ENCODE measurements at places on chromosomes 5 and 9.

- DNase-seq, result no peak
Observed at GRCh38 chr5:80921026-80921425, 39.1 kb upstream of the RASGRF2 start.

DNA sequence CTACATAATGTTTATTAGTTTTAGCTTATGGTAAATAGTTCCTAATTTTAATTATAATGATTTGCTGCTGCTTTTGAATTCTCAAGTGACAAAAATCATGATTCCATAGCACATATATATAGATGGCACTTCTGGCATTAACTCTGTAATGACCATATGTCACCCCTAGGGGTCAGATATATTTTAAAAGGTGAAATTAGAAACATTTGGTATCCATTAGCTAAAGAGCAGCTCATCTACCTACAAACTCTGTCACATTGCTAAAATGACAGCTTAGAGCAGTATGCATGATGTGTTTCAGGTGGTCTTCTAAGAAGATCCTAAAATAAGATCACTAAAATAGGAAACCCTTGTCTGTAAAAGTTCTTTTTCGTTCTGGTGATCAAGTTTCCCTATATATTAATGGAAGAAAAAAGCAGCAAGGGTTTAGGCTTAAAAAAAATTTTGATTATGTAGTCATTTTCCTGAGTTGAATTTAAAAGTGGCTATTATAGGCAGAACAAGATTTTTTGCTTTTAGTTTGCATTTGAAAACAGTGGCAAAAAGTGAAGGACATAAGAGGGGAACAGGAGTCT is 157.7 kb upstream of the POU5F2 start:
- no peak for DNase-seq

- DNase-seq, result no peak
Observed at GRCh38 chr9:117072216-117072615, 342.6 kb downstream of the ASTN2 start.

- no peak for DNase-seq
Observed at GRCh38 chr5:177526191-177526590, 9.4 kb upstream of the DDX41 start.

- DNase-seq, result no peak
Observed at GRCh38 chr9:98583417-98583816, 125.3 kb downstream of the GABBR2 start.

- DNase-seq, result no peak
Observed at GRCh38 chr5:67793418-67793817, 422.1 kb upstream of the PIK3R1 start.

GRCh38 chr5:14118551-14119320 is 24.4 kb upstream of the TRIO start:
- no peak for DNase-seq

GRCh38 chr5:88722546-88723073 is 160.4 kb downstream of the MEF2C start:
- no peak for DNase-seq

- DNase-seq, result no peak
Observed at GRCh38 chr9:15299374-15299939, 7.6 kb downstream of the TTC39B start.

DNA sequence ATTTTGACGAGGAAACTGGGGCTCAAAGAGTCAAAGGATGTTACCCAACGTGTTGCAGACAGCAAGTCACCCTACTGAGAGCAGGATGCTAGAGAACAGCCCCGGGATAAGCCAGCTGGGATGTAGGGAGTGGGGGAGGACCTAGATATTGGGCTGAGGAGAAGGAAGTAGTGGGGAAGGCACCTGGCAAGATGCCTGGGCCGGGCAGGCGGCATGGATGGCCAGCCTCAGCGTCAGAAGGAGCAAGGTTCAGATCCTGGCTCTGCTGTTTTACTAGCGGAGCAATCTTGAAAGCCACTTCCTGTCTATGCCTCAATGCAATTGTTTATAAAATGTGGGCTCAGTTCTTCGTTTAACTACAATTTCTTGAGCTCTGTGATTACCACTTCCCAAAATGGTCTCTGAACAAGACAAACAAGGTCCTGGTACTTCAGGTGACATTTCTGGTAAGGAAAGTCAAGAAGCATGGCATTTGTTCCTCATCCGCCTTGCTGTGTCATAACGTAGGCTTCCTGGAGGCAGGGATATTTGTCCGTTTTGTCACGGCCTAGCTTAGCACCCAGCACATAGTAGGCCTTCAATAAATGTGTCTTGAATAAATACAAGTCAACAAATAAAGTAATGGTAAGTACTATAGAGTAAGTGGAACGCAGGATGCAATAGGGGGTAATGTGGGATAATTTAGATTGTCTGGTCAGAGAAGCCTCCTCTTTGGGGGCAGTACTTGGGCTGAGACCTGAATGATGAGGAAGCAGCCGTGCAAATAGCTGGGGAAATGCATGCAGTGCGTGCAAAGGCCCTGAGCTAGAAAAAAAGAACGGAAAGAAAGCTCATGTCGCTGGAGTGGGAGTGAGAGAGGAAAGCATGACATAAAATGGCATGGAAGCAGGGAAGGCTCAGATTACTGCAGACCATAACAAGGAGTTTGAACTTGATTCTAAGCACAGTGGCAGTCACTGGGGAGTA is 70.5 kb downstream of the SMIM23 start:
- DNase-seq, result no peak

GRCh38 chr5:168114444-168115017 is 176.9 kb upstream of the WWC1 start:
- no peak for DNase-seq

DNA sequence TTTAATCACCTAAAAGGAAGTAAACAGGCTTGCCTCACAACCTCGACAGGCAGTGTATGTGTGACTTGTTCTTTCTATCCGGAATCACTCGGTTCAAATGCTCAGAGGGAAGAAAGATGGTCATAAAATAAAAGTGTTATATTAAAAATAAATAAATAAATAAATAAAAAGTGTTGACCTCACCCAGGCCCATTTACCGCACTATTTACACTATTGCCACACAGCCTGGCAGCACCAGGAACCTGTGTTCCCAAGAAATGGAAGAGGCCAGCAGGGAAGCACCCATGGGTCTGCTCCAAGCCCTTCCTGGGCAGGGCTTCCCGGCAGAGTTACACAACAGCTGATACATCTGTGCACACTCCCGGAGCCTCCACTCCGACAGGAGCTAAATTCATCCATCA is 127.9 kb downstream of the EFNA5 start:
- no peak for DNase-seq

DNA sequence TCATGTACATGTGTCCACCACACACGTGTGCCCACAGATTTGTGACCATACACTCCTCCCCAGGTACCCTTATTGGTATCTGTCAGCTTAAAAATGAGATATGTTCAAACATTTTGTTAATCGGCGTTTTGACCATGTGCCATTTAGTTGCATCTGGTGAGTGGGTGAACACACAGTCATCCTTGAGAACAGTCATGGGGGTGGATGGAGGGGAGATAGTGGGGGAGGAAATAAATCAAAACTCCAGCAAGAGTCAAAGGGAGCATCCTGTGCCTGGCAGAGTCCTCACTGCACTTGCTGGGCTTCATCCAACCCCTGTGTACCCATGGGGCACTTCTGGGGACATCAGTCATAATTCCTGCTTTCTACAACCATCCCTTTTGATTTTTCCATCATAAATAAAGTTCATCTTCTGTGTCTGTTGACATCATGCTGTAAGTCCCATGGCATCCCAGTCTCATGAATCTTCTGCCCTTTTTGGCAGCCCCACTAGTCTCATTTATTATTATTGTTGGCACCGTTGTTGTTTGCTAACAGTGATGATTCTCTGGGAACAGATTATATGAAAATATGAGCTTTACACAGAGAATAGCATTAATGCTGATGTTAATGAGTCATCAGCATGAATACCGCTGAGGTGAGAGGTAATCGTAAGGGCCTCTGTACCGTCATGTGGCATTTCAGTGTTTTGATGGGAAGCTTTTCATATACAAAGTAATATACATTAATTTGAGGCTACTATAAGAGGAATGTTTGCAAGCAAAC is 24.4 kb upstream of the CLK4 start:
- DNase-seq, result no peak

DNA sequence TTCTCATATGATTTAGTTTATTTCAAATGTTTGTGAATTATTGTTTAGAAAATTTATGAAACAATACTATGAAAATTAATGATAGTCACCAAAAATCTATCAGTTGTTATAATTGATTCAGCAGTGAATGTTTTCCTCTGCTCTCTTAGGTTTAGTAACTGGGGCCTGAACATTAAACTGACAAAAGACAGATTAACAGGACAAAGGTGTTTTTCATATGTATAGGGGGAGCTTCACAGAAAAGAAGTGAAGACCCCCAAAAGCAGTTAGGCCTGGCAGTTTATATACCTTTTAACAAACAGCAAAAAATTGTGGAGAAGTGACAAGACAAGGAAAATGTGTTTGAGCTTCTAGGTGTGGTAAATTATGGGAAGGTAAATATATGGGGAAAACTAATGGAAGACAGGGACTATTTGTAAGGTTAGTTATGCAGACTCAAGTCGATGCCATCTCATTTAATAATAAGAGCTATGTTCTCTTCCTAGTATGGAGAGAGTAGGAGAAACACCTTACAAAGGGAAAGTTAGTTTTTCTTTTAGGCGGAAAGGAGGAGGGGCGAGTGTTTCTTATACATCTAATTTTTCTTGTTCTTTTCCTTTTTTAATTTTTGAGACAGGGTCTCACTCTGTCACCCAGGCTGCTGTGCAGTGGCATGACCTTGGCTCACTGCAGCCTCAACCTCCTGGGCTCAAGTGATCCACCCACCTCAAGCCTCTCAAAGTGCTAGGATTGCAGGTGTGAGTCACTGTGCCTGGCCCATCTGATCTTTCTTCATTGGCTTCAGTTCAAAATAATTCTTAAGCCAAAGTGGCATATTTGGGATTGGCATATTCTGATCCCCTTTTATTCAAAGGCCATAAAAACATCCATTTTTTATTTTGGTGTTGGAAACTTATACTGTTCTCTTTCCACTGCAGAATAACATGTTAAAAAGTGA is 77.8 kb downstream of the C9orf153 start:
- no peak for DNase-seq

- DNase-seq, result no peak
Observed at GRCh38 chr5:164220522-164220921, 715.1 kb downstream of the MAT2B start.

DNA sequence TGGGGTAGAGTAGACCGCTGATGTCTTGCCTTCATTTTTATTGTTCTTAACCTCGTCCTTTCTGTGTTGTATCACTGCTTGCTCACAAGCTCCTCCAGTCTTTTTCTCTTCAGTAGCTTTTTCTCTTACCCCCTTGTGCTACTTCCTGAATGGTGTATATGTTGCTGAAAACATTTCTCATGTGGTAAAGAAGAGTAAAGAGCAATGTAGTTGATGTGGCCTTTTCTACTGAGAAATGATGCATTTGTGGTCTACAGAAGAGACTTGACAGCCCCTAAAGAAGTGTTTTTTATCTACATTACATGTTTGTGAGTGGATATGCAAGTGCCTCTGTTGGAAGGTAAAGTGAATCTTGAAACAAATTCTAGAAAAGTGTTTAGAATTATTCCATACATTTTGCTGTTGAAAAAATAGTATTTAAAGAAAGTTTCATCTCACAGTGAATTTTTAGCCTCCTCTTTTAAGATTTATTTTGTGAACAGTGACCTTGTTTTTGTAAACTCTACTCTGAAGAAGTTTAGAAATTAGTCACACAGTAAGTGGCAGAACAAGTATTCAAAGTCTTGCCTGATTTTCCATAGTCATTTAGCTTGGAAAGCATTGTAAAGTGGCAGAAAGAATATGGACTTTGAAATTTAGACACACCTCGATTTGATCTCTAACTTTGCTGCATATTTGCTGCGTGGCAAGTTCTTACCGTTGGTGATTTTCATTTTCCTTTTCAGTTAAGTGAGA is 17.4 kb downstream of the CDC42SE2 start:
- DNase-seq, result no peak

DNA sequence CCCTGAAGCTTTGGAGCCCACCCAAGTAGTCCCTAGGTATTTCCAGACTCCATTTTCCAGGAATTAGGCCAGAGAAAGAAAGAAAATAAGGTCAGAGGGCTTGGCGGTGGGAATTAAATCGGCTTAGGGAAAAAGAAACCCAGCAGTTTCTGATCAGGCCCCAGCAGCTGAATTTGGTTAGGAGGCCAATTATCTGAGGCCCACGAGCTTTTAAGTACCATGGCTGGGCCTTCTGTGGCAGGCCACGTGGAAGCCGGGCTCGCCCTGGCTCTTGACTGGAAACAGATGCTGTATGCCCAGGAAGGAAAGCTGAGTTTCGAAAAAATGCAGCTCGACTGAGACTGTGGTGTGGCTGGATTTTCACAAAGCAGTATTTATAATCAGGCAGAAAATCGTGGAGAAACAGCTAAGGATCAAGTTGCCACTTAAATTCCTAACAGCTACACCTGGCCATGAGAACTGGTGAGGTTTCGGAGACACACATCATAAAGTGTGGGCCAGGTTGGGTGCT is 75.1 kb upstream of the PANK3 start:
- no peak for DNase-seq

- DNase-seq, result no peak
Observed at GRCh38 chr9:113524468-113524867, 60.9 kb downstream of the RGS3 start.

GRCh38 chr9:105150991-105151685 is 93.3 kb upstream of the SLC44A1 start:
- no peak for DNase-seq

- no peak for DNase-seq
Observed at GRCh38 chr5:139839232-139839815, 43.7 kb downstream of the PSD2 start.

DNA sequence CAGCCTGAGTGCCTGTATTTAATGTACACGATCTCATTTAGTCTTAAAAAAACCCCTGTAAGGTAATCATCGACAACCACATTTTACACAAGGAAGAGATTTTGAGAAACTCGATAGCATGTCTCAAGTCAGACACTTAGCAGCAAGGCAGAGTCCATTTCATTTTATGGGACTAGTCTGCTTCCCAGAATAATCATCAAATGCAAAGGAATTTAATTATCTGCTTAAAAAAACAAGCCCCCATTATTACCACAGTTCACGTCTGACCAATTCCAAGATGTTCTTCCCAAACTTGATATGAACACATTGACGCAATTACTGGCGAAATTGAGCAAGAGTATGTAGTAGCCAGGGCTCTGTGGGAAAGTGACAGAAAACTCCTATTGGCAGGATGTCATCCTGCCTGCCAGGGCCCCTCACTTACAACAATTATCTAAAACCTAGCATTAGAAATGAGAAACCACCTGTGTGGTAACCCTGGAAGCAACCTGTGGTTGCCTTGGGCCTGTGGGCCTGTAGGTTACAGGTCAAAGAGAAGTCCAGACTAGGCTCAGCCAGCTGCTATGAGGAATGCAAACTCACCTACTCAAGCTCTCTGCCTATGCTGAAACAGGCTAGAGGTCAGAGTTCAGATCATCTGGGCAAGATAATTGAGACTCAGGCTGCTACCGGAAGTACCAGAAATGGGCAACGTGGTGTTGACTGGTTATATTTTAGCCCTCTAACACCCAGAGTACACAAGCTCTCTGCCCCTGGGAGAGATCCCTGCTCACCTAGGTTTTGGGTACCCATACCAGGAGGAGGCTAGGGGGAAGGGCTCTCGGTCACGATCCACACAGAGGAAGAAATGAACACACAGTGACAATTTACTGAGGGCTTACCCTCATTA is 1.6 kb downstream of the B4GALT1 start:
- DNase-seq, result no peak
